ENCODE measurements at places on chromosomes 6 and 20.

GRCh38 chr6:34226731-34227586, 9.7 kb upstream of the HMGA1 start:
- DNase-seq, result no peak

GRCh38 chr20:63962426-63963347, 6.5 kb upstream of the UCKL1 start:
- no peak for DNase-seq

DNA sequence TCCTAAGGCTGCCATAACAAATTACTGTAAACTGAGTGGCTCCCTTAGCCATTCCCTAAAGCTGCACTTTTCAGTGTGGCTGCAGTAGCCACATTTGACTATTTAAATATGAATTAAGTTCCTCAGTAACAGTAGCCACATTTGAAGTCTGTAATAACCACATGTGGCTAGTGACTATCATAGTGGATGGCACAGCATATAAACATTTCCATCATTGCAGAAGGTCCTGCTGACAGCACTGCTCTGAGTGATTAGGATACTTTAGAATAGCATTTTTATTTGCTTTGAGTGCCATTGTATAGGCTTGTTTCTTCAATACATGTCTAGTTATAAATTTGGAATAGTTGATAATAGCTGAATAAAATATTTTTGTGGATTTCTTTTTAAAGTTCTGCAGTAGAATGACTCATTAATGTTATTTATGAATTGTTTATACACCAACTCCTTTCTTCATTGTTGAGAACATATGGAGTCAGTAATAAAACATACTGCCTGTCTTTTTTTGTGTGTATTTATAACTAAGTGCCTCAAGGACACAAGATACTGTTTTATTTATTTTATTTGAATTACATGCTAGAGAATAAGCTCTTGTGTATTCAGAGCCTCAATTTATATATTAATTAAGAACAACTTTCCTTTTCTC, 217.2 kb downstream of the CDKAL1 start:
- DNase-seq, result no peak

DNA sequence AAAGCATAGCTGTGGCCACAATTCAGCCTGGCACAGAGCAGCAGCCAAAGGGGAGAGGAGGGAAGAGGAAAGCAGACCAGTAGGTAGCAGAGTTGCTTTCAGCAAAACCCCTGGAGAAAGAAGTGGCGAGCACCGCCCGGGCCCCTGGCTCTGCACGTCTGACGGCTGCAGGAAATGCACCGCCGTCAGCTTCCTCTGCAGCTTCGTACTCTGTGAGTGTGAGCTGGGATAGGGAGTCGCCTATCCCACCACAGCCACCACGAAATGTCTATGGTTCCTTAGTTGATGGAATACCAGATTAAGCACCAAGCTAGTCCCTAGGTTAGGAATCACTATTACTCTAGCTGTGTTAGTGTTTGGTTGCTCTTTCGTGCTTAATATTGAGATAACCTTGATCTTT, 79.9 kb upstream of the NAA20 start:
- DNase-seq, result no peak

GRCh38 chr6:13669476-13669875, 42.2 kb downstream of the RANBP9 start:
- no peak for DNase-seq

Measured in glomerular endothelial cell (primary cell).